Urothelium cell line (cell line): ENCODE measurements at places on chromosomes 2 and 18.
A peak's percentile ranks its signal among the peaks of the same experiment; 100 is the strongest.

DNA sequence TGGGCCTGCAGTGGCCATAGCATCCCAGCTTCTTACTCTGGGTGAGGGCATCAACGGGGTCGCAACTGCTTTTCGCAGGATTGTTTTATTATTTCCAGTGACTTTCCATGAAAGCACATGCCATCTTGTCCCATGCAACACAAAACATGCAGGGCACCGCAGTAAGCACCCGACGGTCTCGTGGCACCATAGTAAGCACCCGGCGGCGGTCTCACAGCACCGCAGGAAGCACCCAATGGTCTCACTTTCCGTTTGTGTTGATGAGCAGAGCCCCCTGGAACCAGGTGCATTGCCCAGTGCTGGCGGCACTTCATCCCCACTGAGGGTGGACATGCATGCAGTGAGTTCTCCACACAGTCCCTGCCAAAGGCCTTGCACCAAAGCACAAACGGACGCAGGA, 271.9 kb downstream of the MYT1L start:
- DNase-seq: no peak

DNA sequence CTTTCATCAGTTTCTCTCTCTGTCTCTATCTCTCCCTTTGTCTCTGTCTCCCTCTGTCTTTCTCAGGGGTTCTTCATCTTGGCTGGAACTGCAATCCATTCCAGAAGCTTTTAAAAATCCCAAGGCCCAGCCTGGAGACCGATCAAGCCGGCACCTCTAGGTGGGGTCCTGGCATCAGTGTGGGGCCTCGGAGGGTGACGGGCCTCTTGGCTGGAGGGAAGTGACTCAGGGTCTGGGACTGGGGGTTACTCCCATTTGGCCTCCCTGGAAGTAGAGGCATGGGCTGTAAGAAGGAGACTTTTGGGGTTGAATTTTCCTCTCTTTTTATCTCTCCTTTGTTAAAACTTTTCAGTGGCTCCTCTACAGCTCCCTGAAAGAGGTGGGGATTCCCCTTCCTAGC, 52.8 kb upstream of the OTOF start:
- no peak for DNase-seq

DNA sequence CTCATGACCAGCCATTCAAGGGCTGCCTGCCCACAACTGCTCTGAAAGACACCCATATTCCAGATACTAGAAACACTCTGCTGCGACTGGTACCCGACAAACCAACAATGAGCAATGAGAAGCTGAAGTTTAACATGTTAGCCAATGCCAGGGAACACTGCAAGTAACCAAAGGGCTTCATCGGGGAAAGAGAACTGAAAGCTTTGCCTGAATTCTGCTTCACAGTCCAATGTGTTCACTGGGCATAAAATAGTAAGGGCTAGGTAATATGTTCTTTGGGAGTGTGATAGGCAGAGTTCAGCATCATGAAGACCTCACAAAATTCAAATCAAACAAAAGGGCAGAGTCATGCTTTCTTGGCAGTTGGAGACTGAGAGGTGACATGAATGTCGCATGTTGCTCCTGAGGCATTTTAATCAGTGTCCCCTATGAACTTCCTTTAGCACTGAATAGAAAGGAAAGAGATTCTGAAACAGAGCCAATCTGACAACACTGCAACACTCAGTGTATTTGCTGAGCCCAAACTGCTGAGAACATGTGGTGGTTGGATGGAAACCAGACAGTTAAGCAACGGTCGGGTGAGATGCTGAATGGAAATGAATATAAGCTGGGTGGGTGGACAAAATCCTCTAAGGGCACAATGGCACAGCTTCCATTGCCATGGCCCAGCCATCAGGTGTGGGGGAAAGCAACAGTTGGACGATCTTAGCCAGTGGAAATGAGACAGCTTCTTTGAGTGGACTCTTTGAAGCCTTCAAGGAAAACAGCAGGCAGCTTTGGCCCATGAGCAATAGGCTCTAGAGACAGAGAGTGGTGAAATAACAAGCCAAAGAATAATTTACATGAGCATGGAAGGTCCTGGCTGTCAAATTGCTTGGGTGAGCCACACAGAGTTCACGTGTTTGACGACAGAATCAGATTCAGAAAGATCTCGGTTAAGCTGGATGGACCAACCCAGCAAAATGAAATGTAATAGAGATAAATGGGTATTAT, 277.5 kb downstream of the AFF3 start:
- no peak for DNase-seq

DNA sequence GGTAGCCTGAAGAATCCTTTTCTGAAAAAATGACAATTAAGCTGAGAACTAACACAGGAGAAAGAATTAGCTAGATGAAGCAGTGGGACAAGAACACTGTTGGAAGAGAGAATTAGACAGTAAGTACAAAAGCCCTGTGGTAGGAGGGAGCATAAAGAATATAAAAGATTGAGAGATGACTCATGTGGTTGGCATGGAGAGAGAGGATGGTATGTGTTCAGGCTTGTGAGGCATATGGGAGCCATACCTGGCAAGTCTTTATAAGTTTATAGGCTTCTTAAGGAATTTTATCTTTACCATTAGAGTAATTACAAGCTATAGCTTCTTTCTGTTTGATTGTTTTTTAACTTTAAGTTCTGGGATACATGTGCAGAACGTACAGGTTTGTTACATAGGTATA, 325.0 kb downstream of the ARL6IP6 start:
- no peak for DNase-seq

GRCh38 chr2:54830546-54830945, 107.1 kb downstream of the EML6 start:
- no peak for DNase-seq

DNA sequence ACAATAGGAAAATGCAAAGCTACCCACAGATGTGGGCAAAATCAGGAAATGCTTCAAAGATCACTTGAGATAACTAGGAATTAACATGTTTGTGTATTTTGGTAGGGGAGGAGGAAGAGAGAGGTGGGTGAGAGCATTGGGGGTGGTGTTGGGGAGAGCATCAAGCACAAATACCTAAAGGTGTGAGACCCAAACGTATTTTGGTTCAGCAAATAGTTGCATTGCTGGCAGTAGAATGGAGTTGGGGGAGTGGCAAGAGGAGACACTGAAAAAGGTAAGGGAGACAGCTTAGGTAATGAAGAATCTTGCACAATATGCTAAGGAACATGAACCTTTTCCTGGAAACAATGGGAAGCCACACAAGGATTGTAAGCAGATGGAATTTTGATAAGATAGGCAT, 1.5 kb upstream of the PELI1 start:
- DNase-seq: no peak

- no peak for DNase-seq
Measured at GRCh38 chr18:76443519-76444445, 51.3 kb downstream of the ZNF516 start.

- DNase-seq: peak; percentile 40
Measured at GRCh38 chr2:30666266-30666874, 140.9 kb downstream of the CAPN13 start.

DNA sequence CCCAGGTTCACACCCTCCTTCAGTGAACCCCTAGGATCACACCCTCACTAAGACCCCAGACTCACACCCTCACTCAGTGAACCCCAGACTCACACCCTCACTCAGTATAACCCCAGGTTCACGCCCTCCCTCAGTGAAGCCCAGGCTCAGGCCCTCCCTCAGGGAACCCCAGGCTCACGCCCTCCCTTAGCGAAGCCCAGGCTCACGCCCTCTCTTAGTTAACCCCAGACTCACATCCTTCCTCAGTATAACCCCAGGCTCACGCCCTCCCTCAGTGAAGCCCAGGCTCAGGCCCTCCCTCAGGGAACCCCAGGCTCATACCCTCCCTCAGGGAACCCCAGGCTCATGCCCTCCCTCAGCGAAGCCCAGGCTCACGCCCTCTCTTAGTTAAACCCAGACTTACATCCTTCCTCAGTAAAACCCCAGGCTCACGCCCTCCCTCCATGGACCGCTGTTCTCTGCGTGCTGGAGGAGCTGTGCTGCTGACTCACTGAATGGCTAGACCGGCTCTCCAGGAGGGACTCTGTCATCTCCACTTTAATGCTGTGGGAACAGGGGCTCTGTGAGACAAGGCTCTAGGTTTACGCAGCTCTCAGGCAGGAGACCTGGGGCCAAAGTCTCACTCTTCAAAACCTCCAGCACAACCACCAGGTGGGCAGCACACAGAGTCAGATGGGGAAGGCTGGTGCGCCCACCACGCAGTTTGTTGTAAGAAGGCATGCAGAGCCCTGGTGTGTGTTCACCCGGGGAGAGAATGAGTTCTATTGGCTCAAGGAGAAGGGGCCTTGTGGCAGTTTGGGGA, 506.9 kb upstream of the MYT1L start:
- DNase-seq: no peak

DNA sequence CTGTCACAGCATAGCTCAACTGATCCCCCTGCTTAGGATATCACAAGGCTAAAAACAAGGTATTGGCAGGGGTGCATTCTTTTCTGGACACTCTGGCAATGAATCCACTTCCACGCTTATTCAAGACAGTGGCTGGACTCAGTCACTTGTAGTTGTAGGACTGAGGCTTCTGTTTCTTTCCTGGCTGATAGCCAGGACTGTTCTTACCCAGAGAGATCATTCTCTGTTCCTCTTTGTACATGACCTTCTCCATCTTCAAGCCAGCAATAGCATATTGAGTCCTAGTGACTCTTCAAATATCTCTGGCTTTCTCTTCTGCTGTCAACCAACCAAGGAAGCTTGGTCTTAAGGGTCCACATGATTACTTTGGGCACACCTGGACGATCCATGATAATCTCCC, 241.3 kb downstream of the RBM43 start:
- DNase-seq: no peak

DNA sequence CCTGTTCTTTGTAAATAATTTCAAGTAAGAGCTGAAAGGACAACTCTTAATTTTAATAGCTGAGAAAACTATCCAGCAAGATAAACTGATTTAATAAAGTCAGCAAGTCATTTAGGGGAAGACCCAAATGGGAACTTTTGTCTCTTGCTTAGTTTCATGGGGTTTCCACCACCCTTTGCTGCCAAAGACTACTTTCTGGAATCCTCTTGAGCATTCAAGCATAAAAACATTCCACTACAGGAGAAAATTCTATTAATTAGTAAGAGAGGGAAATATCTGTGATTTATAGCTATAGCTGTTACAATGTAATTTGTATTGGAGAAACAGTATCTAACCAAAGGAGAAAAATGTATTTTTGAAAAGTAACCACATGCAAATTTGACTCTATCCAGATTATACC, 20.6 kb downstream of the EFEMP1 start:
- DNase-seq: no peak

GRCh38 chr18:32911660-32912284, 138.9 kb upstream of the KLHL14 start:
- no peak for DNase-seq

DNA sequence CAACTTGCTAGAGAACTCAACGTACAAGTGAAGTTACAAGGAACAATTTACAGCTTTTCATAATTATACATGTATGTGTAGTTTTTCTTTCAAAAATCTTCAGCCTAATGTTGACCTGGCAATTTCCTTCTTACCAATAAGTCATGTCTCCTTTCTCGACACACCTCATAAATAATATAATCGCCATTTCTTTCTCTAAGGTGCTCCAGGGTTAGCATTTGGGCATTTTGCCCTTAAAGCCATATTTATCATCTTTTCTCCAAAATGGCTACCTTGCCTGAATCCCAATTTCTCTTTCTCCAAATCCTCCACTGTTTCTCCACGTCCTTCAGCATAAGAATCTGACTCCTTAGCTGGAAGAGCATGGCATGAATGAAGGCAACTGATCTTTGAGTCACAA, 50.3 kb upstream of the RAB27B start:
- no peak for DNase-seq

DNA sequence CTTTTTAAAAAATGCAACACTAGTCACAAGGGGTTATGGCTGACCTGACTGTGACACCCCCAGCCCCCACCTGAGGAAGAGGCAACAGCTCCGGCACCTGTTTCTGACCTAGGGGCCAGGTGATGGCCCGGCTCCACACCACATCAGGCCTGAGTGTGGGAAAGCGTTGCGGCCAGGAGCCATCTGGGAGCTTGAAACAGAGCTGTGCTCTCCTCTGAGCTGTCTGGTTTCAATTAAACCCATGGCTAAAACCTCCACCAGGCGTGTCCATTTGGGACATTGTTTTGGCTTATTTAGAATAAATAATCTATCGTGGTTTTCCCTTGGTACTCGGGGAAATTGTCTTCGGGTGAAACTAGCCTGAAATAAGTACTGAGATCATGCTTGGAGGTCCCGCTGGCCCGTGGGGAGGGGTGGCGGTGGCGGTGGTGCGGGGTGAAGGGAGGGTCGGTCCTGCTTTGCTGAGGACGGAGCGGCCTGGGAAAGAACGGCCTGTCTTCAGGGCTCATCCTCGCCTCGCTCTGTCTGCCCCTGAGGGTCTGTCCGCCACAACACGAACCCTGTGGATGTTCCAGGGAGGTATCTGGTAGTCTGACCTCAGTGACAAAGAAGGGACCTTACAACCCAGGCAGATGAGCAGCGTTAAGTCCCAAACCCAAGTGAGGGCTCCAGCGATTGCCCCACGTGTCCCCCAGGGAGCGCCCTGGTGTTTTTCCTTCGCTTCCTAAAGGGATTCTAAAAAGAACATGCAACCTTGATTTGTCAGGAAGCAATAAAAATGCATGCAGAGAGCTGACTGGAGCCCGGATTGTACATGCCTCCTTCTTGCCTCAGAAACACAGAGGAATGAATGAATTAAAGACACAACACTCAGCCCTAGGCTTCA, 58.7 kb downstream of the IL1RL2 start:
- DNase-seq: no peak
